Putamen (tissue), 1 donor: ENCODE measurements at places on chromosomes 16 and 17.
A peak's percentile ranks its signal among the peaks of the same experiment; 100 is the strongest.

DNA sequence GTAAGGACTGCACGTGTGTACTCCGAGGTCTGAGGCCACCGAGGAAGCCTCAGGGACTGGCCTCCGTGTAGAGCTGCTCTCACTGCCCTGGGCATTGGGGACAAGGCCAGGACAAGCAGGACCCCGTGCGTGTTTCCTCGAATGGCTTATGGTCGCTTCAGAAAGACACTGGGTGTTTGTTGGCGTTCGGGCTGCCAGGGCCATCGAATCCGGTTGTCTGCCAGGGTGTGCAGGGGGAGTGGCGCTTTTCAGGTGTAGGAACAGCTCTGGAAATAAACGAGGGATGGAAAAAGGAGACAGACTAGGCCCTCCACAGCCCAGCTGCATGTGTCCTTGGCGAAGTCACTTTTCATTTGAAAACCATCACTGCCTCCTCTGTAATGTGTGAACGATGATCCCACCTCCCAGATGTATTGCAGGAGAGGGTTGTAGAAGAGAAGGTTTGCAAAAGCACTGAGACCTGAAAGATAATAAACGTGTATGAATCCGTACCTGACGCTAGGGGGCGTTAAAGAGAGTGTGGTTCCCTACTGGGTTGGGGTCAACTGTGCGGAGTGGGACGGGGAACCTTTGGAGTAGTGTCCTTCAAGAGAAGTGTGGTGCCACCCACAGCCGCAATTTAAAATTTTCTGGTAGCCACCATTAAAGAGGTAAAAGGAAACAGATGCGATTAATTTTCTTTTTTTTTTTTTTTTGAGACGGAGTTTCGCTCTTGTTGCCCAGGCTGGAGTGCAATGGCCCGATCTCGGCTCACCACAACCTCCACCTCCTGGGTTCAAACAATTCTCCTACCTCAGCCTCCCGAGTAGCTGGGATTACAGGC, 2.1 kb upstream of the ZSCAN10 start:
- no peak for DNase-seq

GRCh38 chr17:80625627-80626026, 81.0 kb downstream of the RPTOR start:
- DNase-seq = no peak

DNA sequence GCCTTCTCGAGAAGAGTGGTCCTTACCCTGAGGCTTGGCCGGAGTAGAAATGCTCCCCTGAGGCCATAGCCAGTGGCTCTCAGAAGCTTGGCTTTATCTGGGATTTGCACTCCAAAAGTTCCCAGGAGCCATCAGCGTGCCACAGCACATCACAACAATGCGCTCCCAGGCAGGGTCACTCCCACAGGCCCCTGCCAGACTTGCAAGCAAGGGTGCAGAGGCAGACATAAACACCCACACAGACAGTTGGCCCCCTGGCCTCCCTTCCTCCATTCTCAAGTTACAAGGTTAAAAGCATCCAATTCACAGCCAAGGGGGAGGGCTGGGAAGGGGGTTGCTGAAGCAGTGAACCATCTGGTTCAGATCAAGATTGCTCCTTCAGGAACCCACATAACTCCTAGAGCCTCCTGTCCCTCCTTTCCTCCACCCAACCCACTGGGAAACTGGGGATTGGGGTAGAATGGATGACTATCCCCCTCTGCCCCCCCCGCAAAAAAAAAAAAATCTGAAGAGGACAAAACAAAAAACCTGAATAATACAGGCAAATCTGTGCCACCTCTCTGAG, 1.8 kb downstream of the ST3GAL2 start:
- DNase-seq = no peak

DNA sequence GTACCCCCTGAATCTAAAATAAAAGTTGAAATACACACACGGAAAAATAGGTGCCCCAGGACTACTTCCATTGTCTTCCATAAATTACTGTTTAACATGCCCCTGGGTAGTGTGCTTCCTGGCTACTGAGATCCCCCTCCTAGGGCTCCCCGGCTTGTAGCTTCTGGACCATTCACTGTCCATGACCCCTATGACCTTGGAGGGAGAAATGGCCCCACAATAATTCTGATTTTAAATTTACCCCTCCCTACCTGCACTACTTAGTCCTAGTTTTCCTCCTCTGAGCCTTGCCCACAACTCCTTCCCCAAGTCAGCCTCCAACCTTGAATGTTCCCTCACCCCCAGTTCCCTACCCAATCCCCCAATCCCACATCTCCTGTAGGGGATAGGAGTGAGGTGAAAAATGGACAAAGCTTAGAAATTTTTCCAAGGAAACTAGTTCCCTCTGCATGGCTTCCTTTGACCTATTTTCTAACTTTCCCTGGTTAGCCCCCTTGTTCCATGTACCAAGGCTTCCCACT, 9.5 kb upstream of the MSL1 start:
- no peak for DNase-seq

GRCh38 chr17:29176558-29177351, 3.4 kb downstream of the MYO18A start:
- peak; percentile 46 for DNase-seq

DNA sequence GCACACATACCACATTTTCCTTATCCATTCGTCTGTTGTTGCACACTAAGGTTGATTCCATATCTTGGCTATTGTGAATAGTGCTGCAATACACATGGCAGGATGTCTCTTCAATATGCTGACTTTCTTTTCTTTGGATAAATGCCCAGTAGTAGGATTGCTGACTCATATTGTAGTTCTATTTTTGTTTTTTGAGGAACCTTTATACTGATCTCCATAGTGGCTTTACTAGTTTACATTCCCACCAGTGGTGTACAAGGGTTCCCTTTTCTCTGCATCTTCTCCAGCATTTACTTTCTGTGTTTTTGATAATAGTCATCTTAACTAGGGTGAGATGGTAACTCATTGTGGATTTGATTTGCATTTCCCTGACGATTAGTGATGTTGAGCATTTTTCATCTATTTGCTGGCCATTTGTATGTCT, 118.1 kb downstream of the STXBP4 start:
- no peak for DNase-seq

- no peak for DNase-seq
Observed at GRCh38 chr16:68257251-68257905, 6.9 kb upstream of the SLC7A6 start.

DNA sequence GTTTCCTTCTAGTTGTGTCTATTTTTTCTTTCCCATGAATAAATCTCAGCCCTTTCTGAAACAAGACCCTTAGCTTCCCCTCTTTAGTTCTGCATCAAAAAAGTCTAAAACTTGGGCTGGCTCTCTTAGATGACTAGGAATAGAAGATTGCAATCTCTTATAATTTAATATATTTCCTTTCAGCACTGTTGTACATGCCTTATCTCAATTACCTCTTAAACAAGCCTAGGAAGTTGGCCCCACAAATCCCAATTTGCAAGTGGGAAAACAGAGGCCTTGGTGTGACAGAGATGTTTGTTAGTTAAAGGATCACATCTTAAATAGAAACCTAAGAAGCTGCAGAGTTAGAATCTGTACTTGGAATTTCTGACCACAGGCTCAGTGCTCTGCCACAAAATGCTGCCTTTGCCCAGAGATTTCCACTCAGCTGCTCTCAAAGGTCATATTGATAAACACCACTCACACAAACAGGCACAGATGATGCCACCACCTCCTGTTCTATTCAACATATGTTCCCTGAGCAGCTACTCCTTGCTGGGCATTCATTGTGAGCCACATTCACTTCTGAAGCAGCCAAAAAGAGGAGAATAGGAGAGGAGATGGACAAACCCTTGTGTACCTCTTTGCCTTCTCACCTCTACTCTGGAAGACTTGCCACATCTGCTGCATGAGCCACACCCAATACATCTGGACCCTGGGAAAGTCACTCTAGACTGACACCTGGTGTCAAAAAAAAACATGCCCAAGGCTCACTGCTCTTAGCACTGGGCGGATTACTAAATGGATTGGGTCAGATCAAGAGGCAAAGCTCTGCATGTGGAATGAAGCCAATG, 5.5 kb downstream of the CCDC182 start:
- DNase-seq = no peak

- peak; percentile 70 for DNase-seq
Observed at GRCh38 chr17:82238472-82239201, 9.8 kb downstream of the SLC16A3 start.

DNA sequence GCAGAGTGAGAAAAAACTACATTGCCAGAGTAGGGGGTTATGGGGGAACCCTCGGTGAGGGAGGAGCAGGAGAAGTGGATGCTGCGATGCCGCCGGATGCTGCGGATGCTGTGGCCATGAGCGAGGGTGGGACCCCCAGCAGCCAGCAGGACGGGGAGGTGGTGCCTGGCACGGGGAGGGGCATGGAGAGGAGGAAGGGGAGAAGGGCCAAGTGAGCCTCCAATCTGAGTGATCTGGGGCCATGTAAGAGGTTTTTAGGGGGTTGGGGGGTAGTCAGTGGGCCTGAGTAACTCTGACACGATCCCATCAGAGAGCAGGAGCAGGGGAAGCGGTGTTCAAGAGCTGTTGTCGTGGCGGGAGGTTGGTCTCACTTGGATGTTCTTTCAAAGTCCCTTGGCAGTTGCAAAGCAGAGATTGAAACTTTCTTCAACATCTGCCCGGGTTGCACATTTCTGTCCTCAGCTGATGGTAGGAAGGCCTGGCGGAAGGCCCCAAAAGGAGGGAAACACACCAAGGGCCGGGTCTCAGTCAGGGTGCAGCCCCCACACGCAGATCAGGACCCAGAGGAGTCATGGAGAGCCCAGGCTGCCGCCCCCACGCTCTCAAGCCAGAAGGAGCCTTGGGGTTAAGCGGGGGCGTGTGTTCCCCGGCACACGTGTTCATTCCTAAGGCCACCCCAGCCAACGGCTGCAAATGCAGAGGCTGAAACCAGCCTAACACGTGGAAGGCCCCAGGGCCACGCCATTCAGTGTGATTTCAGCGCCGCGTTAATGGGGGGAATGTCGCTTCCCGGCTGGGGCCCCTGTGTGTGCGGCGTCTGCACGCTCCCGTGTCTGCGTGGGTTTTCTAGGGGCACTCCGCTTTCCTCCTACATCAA, 81.7 kb downstream of the ZDHHC7 start:
- DNase-seq = no peak

DNA sequence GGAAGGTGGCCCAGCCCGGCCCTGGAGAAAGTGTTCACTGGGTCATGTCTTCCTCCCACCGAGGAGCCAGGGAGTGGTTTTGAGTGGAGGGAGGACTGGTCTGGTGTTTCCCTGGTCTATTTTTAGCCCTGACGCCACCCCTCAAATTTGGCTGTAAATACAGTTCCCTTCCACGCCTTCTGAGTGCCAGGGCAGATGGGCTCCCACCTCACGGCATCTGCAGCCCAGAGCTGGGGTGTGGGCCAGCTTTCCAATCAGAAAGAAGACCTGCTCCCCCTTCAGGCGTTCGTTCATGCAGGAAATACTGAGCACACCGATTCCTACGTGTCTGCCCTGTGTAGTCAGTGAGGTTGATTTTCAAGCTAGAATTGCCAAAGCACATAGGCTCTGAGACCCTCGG, 53.7 kb downstream of the SNX20 start:
- DNase-seq = no peak

- no peak for DNase-seq
Observed at GRCh38 chr16:51049678-51050376, 101.2 kb downstream of the SALL1 start.

DNA sequence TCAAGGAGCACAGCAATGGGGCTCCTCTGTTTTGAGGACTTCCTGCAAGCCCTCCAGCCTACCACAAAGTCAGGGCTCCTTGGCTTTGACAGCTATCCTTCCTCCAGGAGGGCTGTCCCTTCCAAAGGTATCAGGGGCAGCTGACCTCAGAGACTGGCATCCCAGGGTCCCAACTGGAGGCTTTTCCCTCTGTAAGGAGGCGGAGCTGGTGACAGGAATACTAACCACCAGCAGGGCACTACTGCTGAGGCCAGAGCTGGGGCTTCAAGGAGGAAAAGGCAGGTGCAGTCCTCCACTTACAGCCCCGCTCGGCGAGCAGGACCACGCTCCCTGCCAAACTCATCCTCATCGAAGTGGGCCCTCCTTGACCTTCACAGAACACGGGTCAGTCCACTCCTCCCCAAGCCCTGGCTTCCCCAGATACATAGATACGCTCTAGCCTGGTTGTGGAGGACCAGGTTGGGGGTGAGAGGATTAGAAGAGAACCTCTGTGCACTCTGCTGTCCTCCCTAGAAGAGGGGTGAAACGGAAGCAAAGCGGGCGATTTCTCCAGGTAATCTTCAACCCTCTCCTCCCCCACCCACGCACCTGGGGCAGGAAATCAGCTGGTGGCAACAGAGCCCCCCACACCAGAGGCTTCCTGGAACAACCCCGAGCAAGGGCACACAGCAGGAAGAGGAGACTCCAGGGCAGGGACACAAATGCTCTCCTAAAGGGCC, 20.5 kb downstream of the ST3GAL2 start:
- no peak for DNase-seq

GRCh38 chr17:951325-952132, 28.0 kb downstream of the NXN start:
- no peak for DNase-seq
